Posterior vena cava (tissue), 2 donors: ENCODE measurements at places on chromosomes 6 and 20.
A peak's percentile ranks its signal among the peaks of the same experiment; 100 is the strongest.

DNA sequence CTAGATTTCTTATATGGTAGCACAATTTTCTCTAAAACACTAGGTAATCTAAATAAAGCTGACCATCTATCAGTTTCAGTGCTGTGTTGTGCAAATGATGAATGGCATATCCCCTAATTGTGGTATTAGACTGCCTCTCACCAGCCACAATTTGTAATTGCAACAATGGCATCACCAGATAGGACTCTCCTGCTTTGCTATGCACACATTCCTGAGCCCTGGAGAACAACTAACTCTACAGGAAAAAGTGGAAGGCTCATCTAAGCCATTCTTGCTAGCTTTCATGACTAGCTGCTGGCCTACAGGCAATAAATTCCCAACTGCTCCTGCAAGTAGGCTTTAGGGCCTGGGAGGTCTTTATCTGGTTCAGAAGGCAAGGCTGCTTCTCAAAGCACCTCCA is 974.1 kb downstream of the EYS start:
- no peak for DNase-seq

DNA sequence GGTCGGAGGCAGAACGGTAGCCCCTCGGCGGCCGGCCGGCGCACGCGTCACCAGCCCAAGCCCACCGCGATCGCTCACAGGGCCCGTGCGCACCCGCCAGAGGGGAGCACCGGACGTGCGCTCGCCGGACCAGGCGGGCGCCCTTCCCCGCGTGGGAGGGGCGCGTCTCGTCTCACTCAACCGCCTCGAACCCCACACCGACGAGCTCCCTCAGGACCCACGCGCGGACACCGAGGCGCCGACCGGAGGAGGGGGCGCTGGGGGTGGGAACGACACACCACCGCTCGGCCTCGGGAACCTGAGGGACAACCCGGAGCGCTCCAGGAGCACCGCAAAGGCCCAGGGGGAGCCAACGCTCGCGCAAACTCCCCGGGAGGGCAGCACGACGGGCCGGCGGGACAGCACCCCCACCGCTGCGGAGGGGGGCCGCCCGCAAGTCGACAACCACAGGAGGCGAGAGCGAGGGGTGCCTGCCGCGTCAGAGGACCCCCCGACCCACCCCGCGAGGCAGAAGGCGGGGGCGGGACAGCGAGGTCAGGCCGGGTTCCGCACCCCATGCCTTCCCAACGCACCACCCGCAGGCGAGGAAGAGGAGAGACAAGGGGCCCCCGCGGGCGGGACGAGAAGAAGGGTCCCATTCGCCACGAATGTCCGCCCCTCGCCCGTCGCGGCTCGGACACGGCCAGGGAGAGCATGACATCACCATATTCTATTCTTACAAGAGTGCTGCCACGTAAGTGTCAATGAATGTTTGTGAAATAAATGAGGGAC is 512.7 kb upstream of the ZNF337 start:
- DNase-seq = peak; percentile 74

DNA sequence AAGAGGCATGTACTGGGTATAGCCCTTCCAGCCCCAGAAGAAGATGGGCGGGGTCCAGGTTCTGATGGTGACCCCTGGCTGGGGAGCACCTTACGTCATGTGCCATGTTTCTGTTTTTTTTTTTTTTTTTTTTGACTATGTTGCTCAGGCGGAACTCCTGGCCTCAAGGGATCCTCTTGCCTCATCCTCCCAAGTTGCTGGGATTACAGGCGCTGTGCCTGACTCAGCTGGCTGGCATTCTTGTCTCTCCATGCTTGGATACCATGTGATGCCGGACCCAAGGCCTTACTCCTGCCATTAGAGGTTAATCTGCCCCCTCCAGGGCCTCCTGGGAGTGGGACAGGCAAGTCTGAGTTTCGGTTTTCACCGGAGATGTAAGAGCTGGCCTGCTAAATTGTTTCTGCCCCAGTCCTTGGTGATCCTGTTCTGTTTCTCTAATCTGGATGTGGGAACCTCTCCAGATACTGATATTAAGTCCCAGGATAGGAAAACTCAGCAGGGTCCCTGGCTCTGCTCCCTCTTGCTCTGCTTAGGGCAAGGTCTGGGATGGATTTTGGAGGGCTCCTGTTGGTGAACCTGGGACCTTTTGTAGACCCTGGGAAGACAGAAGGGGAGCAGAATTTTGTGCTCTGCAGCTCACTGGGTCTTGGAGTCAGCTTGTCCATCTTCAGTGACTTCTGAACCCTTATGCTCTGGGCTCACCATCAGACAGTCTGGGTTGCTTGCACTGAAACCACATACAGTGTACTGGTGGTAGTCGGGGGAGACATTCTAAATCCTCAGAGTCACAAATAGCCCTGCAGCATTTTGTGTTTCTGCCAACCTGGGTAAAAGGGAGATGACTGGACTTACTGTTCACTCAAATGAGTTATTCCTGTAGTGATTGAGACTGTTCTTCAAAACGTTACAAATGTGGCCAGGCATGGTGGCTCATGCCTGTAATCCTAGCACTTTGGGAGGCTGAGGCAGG is 45.1 kb downstream of the PTK7 start:
- DNase-seq = peak; percentile 94

DNA sequence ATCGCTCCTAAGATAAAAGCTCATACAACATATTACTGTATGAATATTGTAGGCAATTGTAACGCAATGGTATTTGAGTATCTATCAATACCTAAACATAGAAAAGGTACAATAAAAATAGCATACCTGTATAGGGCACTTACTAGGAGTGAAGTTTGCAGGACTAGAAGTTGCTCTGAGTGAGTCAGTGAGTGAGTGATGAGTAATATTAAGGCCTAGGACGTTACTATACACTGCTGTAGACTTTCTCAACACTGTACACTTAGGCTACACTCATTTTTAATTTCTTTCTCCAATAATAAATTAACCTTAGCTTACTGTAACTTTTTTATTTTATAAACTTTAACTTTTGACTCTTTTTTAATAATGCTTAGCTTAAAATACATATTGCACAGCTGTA is 546.9 kb downstream of the HACE1 start:
- no peak for DNase-seq

DNA sequence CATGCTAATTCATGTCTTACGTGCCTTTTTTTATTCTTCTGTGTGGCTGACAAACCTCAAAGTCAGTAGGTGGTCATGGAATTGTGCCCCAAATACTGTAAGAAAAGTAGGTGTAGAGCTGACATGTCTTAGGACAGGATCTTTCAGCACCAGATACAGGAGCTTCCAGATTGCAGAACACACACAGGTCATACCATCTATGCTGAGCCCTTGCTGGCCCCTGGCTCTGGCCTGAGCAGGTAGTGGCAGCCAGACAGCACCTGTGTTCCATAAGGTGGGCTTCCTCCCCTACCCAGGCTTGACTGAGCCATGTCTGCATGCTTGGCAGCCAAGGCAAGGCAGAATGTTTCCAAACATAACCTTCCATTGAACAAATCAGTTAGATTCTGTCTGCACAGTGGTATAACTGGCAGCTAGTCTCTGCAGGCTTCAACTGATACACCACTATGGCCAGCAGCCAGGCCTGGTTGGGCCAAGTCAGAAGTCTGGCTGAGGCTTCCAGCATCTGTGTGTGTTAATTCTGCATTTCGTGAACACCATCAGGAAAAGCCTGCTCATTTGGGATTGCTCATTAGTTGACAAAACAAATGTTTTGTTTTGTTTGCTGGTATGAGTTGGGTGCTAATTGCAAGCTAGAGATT is 366.5 kb downstream of the FOXA2 start:
- no peak for DNase-seq

DNA sequence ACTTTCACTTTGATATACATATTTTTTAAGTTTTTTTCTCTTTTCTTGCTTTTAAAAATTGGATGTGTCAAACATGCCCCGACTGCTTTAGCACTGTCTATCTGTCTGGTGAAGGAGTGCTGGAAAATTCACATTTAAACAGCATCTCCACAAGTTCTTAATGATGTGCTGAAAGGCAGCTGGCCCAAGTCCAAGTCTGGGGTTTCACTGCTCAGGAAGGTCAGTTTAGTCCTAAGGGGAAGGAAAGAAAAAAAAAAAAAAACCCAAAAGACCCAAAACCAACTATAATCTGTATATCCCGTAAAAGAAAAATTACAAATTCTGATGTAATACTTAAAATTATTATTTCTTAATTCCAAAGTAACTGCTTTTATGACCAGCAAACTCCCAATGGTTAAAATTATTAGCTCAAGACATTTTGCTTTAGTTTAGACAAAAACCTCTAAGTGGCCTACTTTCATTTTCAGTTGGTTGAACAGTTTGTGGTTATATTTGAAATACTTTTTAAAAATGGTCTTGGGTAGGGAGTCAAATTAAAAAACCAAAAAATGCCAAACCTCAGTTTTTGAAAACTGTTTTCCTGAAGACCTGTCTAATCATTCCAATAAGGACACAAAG is 79.5 kb upstream of the PREP start:
- DNase-seq = no peak

- no peak for DNase-seq
These were observed 35.1 kb downstream of the PDRG1 start for GRCh38 chr20:31916708-31917107.

GRCh38 chr20:61903575-61904340 is 161.9 kb downstream of the TAF4 start:
- no peak for DNase-seq

GRCh38 chr6:133456944-133457343 is 215.8 kb downstream of the EYA4 start:
- no peak for DNase-seq

- DNase-seq = no peak
These were observed 304.9 kb downstream of the TAF4 start for GRCh38 chr20:61760731-61761130.

GRCh38 chr20:5504061-5504739 is 187.4 kb upstream of the PROKR2 start:
- peak; percentile 84 for DNase-seq

DNA sequence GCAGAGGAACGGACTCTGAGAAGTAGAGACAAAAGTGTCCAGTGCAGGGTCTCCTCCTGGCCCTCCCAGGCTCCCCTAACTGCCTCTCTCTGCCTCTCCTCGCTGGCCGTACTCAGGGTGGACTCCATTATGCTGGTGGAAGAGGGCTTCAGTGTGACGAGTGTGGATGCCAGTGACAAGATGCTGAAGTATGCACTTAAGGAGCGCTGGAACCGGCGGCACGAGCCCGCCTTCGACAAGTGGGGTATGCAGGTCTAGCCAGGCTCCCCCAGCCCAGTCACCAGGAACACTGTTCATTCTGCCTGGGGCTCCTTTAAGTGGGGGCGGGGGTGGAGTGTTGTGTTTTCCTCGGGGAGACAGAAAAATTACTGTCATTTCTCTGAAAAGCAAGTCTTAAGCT is 1.5 kb downstream of the GNMT start:
- DNase-seq = no peak

GRCh38 chr6:138145402-138145801 is 16.3 kb upstream of the ARFGEF3 start:
- DNase-seq = no peak

DNA sequence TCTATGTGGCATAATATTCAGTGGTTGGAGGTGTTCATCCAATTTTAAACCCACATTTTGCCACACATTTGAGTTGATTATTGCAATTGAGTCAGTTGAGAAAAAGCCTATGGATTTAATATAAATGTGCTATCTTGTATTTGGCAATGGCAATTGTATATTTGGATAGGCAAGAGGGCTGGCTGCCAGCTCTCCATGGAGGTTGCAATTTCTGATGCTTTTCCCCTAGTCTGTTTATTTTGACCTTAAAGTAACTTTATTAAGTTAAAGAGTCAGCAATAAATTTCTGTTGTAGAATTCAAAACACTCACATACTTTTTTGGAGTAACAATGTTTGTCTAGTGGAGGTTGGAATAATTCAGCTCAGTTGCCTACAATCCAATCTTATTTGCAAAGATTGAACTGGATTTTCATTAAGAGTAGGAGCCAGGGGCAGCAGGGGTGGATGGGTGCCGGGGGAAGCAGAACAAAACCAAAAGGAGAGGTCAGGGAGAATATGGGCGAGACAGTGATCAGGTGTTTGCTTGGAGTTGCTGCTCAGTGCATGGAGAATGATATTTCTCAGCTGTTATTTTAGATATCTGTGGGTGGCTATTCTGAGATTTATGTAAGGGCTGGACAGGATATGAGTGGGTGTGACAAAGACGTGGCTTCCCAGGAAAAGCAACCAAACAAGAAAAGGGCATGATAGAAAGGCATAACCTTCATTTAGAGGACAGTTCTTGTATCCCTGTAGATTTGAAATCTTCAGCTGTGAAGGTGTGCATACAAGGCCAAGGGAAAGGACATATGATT is 163.0 kb downstream of the HDGFL1 start:
- DNase-seq = no peak

DNA sequence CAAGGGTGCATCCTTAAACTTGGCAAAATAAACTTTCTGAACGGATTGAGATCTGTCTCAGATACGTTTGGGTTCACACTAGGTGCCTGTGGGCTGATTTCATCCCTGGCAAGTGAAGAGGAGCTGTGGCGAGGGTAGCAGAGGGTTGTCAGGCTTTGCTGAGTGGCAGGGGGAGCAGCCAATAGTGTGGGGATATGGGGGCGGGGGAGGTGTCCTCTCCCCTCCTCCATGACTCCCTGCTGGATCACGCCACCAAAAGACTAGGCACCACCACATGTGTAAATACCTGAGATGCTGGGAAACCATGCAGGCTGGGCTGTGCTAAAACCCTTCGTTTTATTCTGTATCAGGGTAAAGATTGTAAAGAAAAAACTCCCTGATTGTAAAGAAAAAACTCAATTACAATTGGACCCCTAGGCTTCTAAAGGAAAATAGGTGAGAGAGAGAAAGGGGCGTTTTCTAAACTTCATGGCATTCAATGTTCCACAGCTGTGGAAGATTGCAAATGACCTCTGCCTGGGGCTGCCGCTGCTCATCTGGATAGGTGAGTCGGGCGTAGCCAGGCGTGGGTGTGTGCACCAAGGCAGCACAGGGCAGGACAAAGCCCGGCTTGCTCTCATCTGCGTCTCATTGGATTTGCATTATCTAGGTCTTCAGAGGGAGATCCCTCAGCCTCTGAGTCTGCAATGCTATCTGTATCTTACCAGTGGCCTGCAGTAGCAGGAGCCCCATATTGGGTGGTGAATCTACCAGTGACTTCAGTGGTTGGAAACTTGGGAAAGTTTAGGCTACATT is 26.9 kb upstream of the ADTRP start:
- DNase-seq = no peak

DNA sequence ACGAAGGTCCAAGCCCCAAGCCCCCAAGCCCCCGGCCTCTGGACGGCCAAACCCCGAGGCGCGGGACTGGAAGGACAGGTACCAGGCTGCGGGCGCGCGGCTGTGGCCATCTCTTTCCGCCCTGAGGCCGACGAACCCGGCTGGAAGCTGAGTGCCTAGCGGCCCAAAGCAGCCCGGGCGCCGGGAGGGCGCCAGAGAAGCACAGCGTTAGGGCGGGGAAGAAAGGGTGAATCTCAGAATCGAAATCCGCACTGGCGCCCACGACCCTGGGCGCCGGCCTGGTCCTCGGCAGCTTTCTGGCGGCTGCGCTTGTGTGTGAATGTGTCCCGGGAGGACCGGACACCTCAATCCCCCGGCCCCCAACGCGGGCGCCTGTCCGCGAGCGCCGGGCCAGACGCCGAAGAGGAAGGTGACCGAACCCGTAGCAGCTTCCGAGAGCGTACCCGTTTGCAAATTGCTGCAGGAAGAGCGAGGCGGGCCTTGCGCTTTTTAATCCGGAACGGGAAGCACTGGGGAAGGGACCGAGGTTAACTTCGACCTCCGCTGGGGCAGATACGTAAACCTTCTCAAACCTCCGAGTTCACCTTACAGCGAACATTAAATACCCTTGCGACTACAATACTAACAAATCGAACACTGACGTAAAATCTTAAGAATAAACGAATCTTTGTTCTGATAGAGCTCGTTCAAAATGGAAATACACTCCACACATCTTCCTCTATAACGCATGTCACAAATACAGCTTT is 2.9 kb downstream of the NRN1 start:
- peak; percentile 84 for DNase-seq
